HS-5 (cell line): ENCODE measurements at places on chromosomes 3 and 15.

DNA sequence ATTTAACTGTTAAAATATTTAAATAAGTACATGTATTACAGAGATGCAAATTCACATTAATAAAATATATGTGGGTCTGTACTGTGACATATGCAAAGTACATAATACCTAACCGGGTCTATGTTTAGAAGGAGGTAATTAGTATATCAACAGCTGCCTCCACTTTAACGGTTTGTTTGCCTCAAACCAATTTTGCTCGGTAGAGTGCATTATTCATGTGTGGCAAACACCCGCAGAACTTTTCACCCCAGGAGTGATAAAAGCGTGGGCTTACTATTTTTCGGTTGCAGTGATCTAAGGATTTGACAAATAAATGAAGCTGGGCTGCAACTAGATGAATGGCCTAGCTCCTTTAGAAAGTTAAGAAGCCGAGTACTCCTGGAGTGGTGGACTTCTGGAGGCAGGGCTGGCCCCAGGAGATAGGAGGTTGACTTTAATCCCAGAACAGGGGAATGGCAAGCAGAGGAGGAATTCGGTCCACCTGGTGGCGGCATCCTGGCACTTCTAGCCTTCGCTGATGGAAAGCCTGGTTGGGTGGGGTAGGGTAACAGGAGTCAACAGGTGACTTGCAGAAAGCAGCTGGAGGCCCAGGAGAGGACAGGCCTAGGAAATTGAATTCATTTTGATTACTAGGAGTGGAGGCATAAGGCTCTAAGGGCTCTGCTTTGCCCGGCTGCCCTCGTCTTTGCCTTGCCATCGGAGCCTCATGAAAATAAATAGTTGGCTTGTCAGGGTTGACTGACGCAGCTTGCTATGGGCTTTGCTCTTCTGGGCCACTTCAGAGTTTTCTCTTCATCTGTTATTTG, 2.4 kb downstream of the SLCO3A1 start:
- no peak for DNase-seq

DNA sequence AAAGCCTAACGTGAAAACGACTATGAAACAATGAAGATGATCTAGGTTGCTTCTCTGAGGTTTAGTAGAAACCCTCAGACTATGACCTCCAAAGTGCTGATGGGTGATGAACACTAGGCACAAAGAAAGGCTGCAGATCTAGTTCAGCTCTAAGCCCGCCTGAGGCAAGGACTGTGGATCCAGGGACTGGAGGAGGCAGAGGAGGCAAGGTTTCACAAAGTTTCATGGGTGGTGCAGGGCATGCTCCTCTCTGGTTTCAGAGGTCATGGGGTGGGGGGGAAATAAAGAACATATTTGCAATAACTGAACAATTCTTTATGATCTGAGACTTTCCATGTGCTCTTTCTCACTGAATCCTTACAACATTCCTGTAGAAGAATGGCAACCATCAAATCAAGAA, 679.2 kb downstream of the NTRK3 start:
- no peak for DNase-seq

DNA sequence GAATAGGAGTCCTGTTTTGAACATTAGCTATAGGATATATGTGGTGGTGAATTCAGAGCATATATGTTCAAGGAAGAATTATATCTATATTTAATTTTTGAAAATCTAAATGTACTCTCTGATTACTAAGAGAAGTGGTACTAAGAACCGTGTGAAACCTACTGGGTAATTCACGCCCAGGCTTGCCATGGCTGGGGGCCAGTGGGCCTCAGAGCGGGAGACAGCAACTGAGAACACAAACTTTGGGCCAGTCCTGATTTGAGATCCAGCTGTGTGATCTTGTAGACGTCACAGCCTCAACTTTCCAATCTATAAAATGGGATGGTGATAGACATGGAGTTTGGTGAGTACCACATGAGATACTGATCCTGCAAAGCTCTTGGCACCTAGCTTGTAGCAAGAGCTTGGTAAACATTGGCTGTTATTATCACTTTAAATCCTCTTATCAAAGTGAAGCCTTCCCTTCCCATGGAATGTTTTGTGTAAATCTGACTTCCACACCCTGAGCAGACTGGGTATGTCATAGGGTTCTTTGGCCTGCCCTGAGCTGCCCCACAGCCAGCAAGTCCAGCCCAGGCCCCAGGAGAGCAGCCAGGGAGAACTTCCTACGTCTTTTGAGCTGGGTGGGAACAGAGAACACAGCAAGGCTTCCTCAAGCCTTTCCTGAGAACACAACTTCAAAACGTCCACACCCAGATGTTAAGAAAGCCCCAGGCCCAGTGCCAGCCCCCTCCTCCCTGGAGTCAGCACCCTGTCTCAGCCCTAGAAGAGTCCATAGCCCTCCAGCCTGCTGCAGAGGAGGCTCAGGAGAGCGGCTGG, 8.2 kb upstream of the PAQR5 start:
- DNase-seq: no peak

GRCh38 chr3:183255348-183255730, 2.3 kb downstream of the B3GNT5 start:
- no peak for DNase-seq

DNA sequence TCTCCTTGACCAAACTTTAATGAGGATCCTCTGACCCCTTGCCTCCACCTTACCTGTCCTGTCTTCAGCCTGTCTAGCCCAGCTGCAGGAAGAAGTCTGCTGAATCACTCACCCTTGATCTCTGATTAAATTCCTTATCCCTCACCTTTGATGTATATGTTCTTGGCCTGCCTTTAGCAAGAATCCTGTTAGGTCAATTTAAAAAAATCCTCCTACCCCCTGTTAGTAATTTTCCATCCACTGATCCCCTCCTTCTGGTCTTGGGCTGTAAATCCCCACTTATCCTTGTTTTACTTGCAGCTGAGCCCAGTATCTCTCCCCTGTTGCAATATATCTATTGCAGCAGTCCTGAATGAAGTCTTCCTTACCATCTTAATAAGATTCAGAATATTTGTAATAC, 39.0 kb downstream of the MYH15 start:
- no peak for DNase-seq

GRCh38 chr3:155690921-155691320, 54.0 kb downstream of the PLCH1 start:
- DNase-seq: no peak
